ENCODE measurements at places on chromosomes 5 and 9.

DNA sequence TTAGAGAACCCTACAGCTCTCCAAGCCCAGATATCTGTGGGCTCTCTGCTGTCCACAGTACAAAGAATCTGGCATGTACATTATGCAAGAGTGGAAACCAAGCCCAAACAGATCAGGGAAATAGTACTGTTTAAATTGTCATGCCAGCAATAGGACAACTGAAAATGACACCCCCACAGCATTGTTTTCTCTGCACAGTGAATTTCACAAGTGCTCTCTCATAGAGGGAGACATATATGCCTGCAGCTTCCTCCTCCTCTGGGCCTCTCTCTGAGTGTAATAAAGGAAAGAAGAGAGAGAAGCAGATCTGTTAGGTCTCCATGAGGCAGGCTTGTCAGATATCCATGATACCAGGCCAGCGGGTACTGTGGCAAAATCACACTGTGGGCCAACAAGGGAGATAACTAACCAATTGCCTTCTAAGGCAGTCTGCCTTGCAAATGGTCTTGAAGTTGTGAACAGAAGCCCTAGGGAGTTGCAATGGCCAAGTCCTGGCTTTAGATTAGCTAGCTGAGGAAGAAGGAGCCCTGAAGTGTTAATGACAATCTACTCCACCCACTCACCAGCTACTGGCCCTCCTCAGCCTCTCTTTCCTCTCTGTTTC is 54.4 kb upstream of the JMY start:
- no peak for DNase-seq

GRCh38 chr5:81579262-81579924 is 171.5 kb downstream of the SSBP2 start:
- peak; percentile 6 for DNase-seq

- no peak for DNase-seq
These were observed 100.2 kb upstream of the DMAC1 start for GRCh38 chr9:7899753-7900152.

DNA sequence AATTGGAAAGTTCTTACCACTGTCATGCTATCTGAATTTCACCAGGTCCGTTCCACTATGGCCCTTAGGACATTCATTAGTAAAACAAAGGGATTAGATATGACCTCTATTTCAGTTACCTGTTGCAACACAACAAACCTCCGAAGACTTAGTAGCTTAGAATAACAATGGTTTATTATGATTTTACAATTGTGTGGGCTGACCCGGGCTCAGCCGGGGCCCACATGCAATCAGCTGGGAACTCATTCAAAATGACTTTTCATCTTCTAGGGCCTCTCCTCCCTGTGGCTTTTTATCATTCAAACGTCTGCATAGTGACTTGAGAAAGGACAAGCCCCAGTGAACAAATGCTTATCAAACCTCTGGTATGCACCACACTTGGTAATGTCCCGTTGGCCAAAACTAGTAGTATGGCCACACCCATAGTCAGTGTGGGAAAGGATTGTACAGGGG is 2.3 kb upstream of the FBXW11 start:
- no peak for DNase-seq

DNA sequence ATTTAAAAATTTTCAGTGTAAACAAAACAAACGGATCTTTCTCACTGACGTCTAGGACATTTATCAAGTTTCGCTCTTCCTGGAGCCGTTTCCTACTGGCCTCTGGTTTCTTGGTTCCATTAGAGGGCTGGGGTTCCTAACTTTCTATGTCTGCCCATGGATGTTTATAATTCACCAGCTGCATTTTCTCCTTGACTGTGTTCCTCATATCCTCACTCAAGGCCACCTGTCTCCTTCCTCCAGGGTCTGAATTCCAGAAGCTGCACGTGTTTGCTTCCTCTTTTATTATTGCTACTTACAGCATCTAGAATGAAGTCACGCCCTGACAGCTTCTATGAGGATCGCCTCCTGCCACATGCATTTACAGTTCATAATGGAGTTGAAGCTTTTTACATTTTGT is 74.1 kb upstream of the BASP1 start:
- DNase-seq, result no peak

DNA sequence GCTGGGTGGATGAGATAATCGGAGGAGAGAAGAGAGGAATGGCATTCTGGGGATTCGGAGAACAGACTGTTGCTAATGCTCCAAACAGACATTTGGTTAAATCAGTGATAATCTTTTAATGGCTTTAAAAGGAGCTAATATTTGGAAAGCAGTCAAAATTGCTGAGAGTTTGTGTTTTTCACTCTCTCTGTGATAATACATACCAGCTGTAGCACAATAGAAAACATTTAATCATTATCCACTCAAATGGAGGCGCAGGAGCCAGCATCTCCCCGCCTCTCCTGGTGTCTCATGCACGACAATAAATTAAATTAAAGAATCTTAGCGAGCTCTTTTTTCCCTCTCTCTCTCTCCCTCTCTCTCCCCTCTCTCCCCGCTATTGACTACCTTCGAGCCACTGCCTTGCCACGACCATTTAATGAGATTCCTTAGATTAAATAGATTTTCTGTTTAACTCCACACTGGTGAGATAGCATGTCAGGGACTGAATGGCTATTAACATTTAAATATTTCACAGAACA is 268.6 kb upstream of the MVB12B start:
- no peak for DNase-seq

DNA sequence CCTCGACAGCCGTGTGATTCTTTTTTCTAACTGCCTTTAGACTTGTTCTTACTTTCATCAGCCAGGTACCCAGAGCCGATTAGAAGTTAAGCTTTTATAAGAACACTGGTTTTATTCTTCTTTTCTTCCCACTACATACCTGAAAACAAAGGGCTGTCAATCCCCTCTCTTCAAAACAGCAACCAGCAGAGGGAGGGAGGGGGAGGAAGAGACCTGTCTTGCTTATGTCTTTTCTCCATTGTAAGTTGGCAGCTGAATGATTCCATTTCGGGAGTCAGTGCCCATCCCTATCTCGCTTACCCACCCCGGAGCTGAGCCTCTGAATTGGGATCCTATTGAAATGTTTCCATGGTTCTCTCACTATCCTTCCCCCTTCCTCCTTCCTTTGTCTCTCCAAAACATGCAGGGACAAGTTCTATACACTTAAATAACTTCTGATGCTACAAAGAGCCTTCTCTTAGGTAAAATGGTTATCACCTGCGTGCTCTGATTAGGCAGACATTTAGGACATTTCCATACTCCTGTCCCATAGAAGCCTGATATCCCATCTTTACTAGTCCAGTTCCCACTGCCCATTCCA is 83.9 kb upstream of the WWC1 start:
- DNase-seq, result no peak

DNA sequence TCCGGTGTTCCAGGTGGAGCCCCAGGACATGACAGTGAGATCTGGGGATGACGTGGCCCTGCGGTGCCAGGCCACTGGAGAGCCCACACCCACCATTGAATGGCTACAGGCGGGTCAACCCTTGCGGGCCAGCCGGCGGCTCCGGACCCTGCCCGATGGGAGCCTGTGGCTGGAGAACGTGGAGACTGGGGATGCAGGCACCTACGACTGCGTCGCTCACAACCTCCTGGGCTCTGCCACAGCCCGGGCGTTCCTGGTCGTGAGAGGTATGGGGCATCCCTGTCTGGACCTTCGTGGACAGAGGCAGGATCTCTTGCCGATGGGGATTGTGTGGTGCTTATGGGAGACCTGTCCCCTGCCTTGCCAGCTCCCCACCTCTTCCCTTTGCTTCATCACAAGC is 26.0 kb upstream of the ASS1 start:
- DNase-seq, result no peak

GRCh38 chr5:34667705-34668104 is 11.6 kb downstream of the RAI14 start:
- no peak for DNase-seq

- DNase-seq, result no peak
These were observed 8.2 kb downstream of the HSPB3 start for GRCh38 chr5:54463713-54464112.

DNA sequence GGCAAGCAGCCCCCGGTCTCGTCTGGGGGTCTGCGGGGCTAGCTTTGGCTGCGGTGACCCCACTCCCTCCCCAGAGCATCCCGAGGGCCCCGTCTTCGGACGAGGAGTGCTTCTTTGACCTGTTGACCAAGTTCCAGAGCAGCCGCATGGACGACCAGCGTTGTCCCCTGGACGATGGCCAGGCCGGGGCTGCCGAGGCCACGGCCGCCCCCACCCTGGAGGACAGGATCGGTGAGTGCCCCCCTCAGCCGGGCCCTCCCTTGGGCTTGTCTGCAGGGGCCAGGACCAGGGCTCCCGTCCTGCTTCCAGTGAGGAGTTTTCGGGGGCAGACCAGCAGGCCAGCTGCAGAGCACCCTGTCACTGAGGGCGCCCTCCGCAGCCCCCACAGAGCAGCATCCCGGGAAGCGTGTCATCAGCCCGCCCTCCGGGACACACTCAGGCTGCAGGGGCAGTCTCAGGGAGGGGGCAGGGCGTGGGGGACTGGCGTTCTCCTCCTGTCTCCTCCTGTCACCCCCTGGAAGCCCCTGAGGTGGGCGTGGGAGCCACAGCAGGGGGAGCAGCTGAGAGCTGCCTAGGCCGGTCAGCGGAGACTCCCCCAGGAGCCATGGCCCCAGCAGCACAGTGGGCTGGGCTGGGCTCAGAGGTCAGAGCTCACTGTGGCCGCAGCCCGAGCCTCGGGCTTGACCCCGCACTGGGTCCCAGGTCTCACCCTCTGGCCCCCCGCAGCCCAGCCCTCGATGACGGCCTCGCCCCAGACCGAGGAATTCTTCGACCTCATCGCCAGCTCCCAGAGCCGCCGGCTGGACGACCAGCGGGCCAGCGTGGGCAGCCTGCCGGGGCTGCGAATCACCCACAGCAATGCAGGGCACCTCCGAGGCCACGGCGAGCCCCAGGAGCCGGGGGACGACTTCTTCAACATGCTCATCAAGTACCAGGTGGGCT is 7.7 kb downstream of the DNLZ start:
- DNase-seq, result no peak

GRCh38 chr9:36037549-36038122 is 923 bp downstream of the RECK start:
- DNase-seq, result peak; percentile 60

DNA sequence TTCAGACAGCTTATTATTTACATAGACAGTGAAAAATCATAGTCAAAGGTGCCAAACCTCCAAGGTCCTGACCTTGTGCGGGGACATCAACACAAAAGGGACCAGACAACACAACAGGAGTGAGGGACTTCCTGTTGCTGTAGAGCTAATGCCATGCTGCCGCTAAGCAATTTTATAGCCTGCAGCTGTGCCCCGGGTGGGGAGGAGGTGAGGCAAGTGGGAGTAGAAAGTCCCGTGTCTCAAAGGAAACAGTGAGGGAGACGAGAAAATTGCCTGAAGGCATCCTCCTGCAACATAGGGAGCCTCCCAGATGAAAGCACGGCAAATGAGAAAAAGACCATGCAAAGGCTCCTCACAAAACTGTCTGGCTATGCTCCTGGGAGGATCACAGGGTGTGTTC is 58.8 kb downstream of the CAAP1 start:
- peak; percentile 14 for DNase-seq

GRCh38 chr5:51604324-51604723 is 221.1 kb downstream of the ISL1 start:
- DNase-seq, result no peak

GRCh38 chr5:93100976-93101375 is 480.0 kb downstream of the NR2F1-AS1 start:
- no peak for DNase-seq

- no peak for DNase-seq
These were observed 77.8 kb upstream of the TARS1 start for GRCh38 chr5:33362915-33363314.

- DNase-seq, result peak; percentile 10
These were observed 33.9 kb downstream of the CNOT8 start for GRCh38 chr5:154892369-154892771.

DNA sequence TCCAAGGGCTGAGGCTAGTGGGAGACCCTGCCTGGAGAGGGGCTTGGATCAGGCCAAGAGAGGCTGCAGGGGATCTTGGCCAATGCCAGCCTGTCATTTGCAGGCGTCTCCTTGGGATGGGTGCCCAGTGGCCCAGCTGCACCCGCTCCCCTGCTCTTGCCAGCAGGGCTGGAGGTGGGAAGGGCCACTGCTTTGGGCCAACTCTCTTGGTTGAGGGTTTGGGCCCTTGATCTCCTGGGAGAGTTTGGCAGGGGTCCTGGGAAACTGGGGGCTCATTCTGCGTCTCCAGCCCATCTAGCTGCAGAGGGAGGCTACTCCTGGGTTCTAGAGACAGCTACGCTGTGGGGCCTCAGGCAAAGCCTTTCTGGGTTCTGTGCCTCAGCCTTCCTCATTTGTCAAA is 10.5 kb downstream of the PSD2 start:
- no peak for DNase-seq

DNA sequence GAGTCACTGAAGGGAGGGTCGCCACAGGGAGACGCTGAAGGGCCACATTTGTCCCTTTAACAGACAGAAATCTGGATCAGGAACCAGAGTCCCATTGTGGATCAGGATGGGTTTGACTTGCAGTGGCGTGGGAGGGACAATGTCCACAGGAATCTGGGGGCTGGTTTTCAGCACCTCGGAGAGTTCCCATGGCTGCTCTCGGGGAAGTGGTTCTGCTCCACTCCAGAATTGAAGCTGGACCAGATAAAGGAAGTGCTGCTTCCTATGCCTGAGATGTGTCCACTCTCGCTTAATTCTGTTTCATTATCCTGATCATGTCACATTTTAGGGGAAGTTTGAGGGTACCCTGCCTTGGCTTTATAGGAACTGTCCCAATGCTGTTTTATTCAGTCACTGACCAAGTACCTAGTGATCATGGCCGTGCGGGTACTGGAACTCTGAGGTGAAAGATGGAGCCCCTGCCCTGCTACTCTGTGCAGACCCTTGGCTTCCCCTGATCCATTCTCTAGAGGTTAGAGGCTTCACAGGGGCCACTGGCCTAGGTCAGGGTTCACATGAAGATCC is 28.7 kb downstream of the ENHO start:
- peak; percentile 58 for DNase-seq

GRCh38 chr5:67405755-67406154 is 209.2 kb upstream of the CD180 start:
- no peak for DNase-seq

GRCh38 chr5:158816011-158816696 is 283.6 kb downstream of the EBF1 start:
- no peak for DNase-seq

- DNase-seq, result peak; percentile 98
These were observed 63.1 kb downstream of the UGCG start for GRCh38 chr9:111959468-111960359.

GRCh38 chr5:157845914-157846598 is 12.9 kb downstream of the CLINT1 start:
- DNase-seq, result no peak

DNA sequence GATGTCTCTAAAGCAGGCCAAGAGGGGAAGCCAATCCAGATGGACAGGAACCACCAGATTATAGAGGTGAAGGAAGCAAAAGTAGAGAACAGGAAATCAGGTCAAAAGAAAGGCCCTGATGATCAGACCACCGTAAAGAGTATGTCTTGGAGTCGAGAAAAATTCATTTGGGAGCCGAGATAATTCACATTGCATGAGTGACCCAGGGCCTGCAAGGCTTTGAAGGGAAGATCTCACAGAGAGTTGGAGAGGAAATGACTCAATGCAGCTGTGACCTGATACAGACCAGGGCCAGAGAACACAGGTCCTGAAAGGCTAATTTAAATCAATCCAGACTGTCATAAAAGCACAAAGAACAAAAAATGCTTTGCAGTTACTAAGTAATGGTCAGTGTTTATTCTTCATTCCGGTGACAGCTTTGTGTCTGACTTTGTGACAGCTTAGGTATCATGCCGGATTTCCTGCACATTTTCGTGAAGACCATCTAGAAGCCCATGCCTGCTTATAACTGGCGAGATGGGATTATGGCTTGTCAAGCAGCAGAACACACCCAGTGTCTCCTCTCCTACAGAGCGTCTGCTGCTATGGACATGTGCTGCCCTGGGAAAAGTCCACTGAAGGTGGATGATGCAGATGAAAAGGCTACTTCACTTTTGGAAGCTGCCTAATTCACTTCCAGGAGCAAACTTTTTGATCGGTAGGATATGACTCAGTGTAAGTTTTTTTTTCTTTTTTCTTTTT is 5.8 kb upstream of the ACTBL2 start:
- peak; percentile 82 for DNase-seq
